Fibroblast of skin of right biceps (primary cell): ENCODE measurements at places on chromosomes 4 and X.

DNA sequence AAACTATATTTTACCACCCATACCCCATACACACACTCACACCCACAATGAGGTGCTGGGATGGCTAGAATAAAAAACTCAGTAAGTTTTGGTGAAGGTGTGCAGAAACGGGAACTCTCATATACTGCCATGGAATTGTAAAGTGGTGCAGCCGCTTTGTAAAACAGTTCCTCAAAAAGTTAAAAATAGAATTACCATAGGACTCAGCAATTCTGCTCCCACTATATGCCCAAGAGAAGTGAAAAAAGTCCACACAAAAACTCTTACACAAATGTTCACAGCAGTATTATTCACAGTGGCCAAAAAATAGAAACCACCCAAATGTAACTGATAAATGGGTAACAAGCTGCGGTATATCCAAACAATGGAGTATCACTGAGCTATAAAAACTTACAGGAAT, 6.5 kb downstream of the CENPU start:
- DNase-seq = no peak

DNA sequence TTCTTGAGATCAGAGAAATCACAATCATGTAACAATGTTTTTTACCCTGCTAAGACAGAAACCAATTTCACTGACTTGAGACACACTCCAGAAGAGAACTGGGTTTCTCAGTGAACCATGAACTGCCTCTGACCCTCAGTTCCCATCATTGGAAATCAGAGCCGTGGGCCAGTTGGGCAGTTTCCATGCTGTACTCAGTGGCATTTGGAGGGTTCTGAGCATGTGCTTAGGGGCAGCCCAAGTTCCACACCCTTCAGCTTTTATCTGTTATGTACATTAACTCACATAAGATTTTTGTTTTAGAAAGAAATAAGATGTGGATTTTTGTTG, 77.9 kb downstream of the BTC start:
- DNase-seq = no peak

DNA sequence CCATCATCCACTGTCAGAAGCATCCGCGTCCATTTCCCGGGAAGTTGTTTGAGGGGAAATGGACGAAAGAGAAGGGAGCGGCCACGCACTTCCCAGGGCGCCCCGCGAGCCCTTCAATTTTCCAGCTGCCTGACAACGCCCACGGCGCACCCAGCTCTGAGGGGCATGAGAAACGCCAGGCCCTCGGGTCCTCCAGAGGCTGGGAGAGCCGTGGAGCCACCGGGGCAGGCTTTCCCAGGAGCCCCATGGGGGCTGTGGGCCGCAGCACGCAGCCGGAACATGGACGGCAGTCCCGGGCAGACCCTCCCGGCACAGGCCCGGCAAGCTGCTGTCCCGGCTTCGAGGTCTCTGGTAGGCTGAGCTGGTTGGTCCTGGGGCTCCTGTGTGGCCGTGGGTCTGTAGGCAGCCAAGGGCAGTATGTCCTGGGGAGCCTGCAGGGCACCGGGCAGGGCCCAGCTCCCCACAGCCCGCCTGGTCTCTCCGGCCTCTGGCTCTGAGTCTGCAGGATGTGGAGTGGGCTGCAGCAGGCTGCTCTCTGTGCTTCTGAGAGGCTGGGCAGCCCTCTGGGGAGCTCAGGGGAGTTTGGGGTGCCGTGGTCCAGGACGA, 115.2 kb downstream of the FAM53A start:
- no peak for DNase-seq

GRCh38 chr4:88018466-88018865, 11.0 kb downstream of the PKD2 start:
- DNase-seq = peak; percentile 24

GRCh38 chr4:158018221-158018830, 154.5 kb downstream of the GASK1B start:
- DNase-seq = peak; percentile 49

- no peak for DNase-seq
Measured at GRCh38 chr4:119031218-119031617, 104.4 kb upstream of the MYOZ2 start.

- no peak for DNase-seq
Measured at GRCh38 chrX:124501586-124501985, 155.2 kb downstream of the SH2D1A start.

- no peak for DNase-seq
Measured at GRCh38 chr4:4779486-4779885, 80.0 kb upstream of the MSX1 start.
